ENCODE measurements at places on chromosomes 2 and 18.

DNA sequence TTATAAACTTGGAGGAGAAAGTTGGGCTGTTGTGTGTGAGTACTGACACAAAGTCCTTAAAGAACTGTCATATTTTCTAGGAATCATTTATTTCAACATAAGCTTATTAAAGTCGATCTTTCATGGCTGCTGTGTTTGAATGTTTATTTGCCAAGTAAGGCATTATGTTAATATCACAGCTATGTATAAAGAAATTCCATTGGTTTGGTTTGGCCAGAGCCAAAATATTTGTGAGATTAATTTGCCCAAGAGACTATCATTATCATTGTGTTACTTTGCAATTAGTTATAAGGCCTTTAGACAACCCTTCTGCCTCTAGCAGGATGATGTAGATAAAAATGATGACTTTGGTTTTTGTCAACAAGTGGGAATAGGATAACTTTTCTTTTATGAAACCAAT lies 240.6 kb upstream of the NT5C1B start:
- no peak for DNase-seq

DNA sequence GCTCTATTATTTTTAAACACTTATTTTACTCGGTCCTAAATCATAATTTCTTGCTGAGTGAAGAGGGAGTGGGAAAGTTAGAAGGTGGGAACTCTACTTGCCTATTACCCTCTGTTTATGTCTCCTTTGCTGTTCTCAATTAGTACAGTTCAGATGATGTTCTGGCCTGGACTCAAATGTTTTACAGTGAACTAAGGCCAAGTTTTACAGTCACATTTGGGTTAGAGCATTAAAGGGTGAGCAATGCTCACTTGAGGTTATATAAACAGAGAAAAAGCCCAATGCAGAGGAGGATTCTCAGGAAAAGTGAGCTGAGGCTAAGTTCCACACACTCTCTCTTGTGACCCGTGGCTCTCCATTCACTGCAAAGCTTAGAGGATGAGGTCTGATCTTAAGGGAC lies 52.4 kb downstream of the ITSN2 start:
- no peak for DNase-seq

GRCh38 chr18:66872277-66872676 lies 268.4 kb upstream of the CDH19 start:
- peak; percentile 58 for DNase-seq

- peak; percentile 19 for DNase-seq
These were observed 69.3 kb downstream of the MARCO start for GRCh38 chr2:119011162-119011909.

- no peak for DNase-seq
These were observed 201.8 kb downstream of the KLHL29 start for GRCh38 chr2:23586741-23587306.

GRCh38 chr2:55482186-55482884 lies 37.2 kb upstream of the CFAP36 start:
- DNase-seq: peak; percentile 69

GRCh38 chr18:38847326-38847725 lies 1281.7 kb upstream of the CELF4 start:
- no peak for DNase-seq

- no peak for DNase-seq
These were observed 99.6 kb upstream of the KLF7 start for GRCh38 chr2:207265332-207265731.

DNA sequence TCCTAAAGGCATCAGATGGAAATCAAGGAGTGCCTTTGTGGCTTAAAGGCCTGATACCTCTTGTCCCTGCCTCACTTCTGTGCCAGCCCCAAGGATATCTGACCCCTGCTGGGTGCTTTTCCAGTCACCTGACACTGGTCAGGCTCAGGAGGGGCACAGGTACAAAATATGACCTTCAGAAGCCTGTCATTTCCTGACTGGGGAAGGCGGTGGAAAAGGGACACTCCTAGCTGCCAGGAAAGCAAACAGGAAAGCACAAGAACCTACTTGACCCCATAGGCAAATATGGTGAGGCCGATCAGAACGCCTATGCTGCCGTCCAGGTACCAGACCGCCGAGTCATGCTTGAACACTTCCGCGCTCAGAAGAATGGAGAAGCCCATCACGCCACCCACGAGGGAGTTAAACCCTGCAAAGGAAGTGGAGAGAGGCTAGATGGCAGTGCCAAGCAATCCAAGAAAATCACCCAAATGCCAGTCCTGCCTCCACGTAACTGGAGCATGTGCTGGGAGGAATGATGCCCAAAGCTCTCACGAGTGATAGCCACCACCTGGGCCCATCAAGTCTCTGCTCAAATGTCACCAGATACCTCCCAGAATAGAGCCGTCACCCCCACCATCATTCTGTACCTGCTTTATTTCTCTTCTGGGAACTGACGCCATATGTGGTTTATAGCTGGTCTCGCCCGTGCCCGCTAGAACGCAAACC lies 204.0 kb downstream of the MGAT5 start:
- no peak for DNase-seq

GRCh38 chr2:206260188-206261012 lies 14.1 kb upstream of the ZDBF2 start:
- DNase-seq: peak; percentile 24

GRCh38 chr2:177596866-177597265 lies 204.3 kb downstream of the AGPS start:
- DNase-seq: no peak

- no peak for DNase-seq
These were observed 72.6 kb downstream of the EMX1 start for GRCh38 chr2:72989770-72990556.
